ENCODE measurements at places on chromosomes 5 and 9.

DNA sequence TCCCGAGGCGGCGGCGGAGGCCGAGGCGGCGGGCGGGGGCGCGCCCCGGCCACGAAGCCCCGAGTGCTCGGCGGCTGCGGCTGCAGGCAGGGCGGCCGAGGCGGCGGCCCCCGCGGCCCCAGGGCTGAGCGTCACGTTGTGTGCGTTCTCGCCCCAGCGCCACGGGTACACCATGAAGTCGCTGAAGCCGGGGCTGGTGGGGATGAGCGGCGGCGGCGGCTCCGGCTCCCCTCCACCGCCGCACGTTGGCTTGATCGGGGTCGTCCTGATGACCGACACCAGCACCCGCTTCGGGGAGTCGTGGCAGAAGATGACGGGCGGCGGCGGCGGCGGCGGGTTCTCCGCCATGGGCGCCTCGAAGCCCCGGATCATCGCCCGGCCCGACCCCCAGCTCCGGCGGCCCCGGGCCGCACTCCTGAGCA lies 498 bp downstream of the ZNF367 start:
- DNase-seq: no peak

DNA sequence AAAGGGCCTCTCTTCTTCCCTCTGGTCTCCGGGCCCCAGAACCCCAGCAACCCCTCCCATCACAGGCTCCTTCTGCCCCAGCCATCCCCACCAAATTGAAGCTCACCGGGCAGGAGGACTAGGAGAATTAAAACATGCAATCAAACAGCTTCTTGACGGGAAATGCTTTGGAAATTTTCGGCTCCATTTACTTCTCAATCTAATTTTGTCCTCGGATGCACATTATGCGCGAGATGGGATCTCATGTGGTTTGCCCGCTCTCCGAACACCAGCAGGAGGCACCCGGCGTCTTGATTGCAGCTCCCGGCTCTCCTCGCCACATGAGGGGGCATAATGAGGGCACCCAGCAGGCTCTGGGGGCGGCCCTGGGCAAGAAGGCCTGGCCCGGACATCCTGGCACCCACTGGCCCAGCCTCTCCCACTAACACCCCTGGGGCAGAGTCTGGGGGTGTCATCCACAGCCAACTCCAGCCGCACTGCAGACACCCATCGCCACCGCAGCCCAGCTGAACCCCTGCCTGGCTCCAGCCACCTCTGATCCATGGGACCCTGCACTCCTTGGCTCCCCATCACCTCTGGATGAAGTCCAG lies 135.5 kb downstream of the PAX5 start:
- DNase-seq: no peak

GRCh38 chr9:108565651-108566378 lies 290.0 kb downstream of the ACTL7B start:
- DNase-seq: peak; percentile 67

- DNase-seq: no peak
These were observed 902 bp downstream of the BDP1 start for GRCh38 chr5:71456362-71456743.

GRCh38 chr5:179865491-179866240 lies 7.0 kb upstream of the MRNIP start:
- DNase-seq: no peak

DNA sequence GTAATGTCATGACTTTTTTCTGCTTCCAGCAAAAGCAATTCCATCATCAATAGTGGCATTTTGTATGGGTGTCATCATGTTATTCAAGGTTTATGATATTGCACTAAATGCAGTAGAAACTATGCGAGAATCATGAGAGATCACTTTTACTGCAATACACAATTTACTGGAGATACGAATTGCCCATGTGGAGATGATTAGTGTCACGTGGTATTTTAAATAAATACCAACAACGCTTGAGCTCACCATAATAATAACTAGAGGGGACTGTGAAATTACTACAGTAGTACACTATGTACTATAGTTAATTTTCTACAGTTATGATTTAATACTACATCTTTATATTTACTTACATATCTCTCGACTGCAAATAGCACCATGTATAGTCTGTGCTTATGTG lies 49.7 kb downstream of the FAM174A start:
- no peak for DNase-seq

DNA sequence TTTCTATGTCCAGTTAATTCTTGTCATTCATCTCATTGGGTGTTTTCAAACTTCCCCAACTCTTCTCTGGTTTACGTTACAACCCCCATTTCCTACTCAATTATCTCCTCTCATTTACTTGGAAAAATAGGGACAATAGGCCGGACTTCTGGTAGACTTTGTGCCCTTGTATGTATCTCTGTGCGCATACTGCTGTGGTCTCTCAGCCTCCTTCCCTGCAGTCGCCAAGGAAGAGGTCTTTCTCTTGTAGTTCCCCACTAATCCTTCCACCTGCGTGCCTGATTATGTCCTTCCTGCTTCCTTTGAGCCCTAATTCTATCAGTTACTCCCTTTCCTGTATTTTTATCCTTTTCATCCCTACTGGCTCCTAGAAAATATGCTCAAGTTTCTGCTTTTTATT lies 176.3 kb downstream of the GDNF start:
- DNase-seq: no peak

DNA sequence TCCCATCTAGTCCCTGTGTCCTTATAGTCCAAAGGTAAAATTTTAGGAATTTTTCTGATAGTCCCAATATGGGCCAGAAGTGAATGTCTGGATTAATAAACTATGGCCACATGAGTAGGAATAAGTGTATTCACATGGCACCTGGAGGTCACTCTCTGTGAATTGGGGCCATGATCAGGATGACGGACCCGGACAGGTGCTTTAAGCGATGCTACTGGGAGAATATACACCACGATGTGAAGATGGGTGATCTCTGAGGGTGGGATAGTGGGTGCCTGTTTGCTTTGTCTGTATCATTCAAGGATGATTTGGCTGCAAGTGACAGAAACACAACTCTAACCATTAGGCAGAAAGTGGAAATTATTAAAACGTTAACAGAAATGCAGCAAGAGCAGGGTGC lies 101.2 kb downstream of the UGCG start:
- DNase-seq: no peak

GRCh38 chr9:70081120-70081495 lies 37.5 kb downstream of the MAMDC2 start:
- DNase-seq: no peak

GRCh38 chr9:17837965-17838364 lies 259.1 kb downstream of the SH3GL2 start:
- DNase-seq: no peak

GRCh38 chr5:151598984-151599383 lies 7.9 kb upstream of the FAT2 start:
- DNase-seq: no peak

- DNase-seq: no peak
These were observed 97.8 kb downstream of the ADAMTS12 start for GRCh38 chr5:33793836-33794549.

DNA sequence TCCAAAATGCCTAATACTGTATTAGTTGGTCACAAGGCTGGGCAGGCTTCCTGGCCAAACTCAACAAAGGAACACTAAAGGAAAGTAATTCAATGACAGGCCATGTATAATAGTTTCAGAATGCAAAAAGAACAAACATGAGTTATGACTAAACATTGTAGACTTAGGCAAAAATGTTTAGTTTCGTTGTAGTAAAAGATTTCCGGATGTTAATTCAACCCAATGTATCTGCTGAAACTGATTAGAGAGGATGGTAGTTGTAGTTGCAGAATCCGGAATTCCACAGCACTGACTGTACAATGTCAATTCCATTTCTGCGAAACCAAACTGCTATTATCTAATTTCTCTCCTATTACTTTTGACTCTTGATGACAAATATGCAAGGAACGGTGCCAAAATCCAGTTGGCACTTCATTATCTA lies 117.9 kb upstream of the FST start:
- no peak for DNase-seq

GRCh38 chr9:9112001-9112720 lies 1312.6 kb upstream of the DMAC1 start:
- no peak for DNase-seq

Data from retina (tissue), 1 donor.